ENCODE measurements at places on chromosomes 12 and 14. TPM values are rescaled to one million over a fixed set of nuclear protein-coding genes. Genes with fewer than 3 reads are reported as not detected.

The KITLG gene
- total RNA-seq, result 46.7 TPM

The KRT86 gene
- total RNA-seq, result under 0.01 TPM

The SERPINA1 gene
- 1.5 TPM for total RNA-seq

The FAM90A1 gene
- total RNA-seq, result not detected

The IL26 gene
- total RNA-seq, result not detected

The HCAR2 gene
- total RNA-seq, result not detected

The NR1H4 gene
- 0.25 TPM for total RNA-seq

The INSM2 gene
- total RNA-seq, result 0.25 TPM

The DDX23 gene
- total RNA-seq, result 53.1 TPM

The SNW1 gene
- 43.3 TPM for total RNA-seq

The GALNT4 gene
- total RNA-seq, result 2.5 TPM

The SLC10A1 gene
- not detected for total RNA-seq

The SLC2A3 gene
- total RNA-seq, result 48.4 TPM

The CLEC9A gene
- total RNA-seq, result not detected

The SERPINA12 gene
- not detected for total RNA-seq

The TDRD9 gene
- total RNA-seq, result 1.2 TPM

The KRT81 gene
- not detected for total RNA-seq

The MUCL1 gene
- not detected for total RNA-seq

Data from temporal lobe (tissue), 4 donors.